ENCODE measurements at places on chromosomes 2 and 18.

- no peak for DNase-seq
Measured at GRCh38 chr2:6812857-6813530, 52.7 kb downstream of the CMPK2 start.

GRCh38 chr2:189260361-189260814 is 80.8 kb upstream of the COL5A2 start:
- DNase-seq = no peak

DNA sequence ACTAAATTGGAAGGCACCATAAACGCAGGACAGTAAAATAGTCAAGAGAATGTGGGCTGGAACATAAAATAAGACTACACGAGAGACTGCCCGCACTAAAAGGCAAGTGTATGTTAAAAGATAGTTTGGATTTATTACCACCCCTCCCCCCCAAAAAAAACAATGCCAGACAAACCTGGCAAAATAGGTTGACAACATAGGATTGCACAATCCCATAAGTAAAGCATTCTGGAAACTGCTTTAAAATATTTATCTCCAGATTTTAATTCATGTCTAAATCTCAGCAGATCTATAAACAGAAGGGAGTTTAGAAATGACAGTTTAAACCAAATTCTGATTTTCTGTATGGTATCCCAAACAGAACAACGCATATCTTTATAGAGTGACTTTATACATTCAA is 455.1 kb downstream of the ERBB4 start:
- no peak for DNase-seq

- DNase-seq = no peak
Measured at GRCh38 chr2:40962026-40962425, 510.1 kb upstream of the SLC8A1 start.

DNA sequence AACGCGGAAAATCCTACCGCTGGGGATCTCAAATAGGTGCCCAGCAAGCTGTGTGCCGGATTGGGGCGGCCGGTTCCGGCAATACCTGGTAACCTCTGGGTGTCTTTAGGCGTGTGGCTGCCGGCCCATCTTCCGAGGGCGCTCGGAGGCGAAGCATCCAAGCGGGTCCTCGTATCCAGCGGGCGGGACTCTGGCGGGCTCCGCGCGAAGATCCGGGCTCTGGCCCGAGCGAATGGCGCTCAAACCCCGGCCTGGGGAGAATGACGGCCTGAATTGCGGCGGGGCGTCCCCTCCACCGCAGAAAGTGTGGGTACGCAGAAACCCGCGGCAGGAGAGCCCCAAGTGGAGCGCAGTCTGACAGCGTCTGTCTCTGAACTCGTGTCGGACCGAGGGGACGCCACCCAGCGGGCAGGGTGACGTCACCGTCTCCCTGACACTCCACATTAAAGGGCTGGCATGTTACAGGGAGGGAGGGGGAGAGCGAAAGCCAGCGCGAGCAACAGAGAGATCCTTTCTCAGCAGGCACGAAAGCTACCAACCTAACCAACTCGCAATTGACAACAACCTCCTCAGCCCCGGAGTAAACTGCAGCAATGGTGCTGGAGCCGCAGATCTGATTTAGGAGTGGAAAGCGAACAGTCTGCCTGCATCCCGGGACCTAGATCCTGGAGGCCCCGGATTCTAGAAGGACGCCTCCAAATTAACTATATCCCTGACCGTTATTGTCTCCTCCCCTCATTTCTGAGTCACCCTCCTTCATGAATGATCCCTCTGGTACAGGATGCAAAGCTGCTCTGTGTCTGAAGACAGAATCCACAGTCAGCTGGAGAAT is at the start of gene SKOR2:
SKOR2 (minus strand) TSS at position 372 of the 832 bp plus-strand sequence. CDS start 2,477 bp downstream, outside the sequence.
- no peak for DNase-seq

- DNase-seq = no peak
Measured at GRCh38 chr2:199602271-199602895, 144.6 kb upstream of the SATB2 start.

Data from stimulated activated CD4-positive, alpha-beta T cell treated with anti-CD3 and anti-CD28 coated beads, Interleukin-1b, Interleukin-23, amount 100 ng/mL, for 4 hours (primary cell).